ENCODE measurements at places on chromosomes 2 and 18.

GRCh38 chr18:39230086-39230803 is 1664.6 kb upstream of the CELF4 start:
- no peaks in the 10 kb centered on the region for H3K36me3 ChIP-seq
- no peak overlapping the region for H3K27ac ChIP-seq
- DNase-seq, result no peak
- no peaks in the 10 kb centered on the region for H3K27me3 ChIP-seq

GRCh38 chr18:79570266-79571201 is 109.1 kb upstream of the CTDP1 start:
- H3K27me3 ChIP-seq, result peaks cover 13% of the 10 kb centered on the region
- H3K36me3 ChIP-seq, result no peaks in the 10 kb centered on the region
- peaks cover 36% of the 10 kb centered on the region for H3K4me1 ChIP-seq
- peak; percentile 68 for DNase-seq

GRCh38 chr2:224769489-224769888 is 53.3 kb upstream of the CCDC195 start:
- H3K4me1 ChIP-seq, result no peaks in the 10 kb centered on the region
- H3K36me3 ChIP-seq, result no peaks in the 10 kb centered on the region
- no peak for DNase-seq
- H3K4me3 ChIP-seq, result no peak overlapping the region
- H3K27me3 ChIP-seq, result no peaks in the 10 kb centered on the region

- no peak for DNase-seq
- H3K27ac ChIP-seq, result no peak overlapping the region
- no peak overlapping the region for H3K4me3 ChIP-seq
Measured at GRCh38 chr18:25180973-25181548, 170.9 kb downstream of the ZNF521 start.

- H3K4me3 ChIP-seq, result no peak overlapping the region
- no peak overlapping the region for H3K27ac ChIP-seq
- H3K36me3 ChIP-seq, result no peaks in the 10 kb centered on the region
- peaks cover 40% of the 10 kb centered on the region for H3K4me1 ChIP-seq
- H3K27me3 ChIP-seq, result no peaks in the 10 kb centered on the region
Measured at GRCh38 chr18:10377956-10378355, 76.5 kb upstream of the APCDD1 start.

DNA sequence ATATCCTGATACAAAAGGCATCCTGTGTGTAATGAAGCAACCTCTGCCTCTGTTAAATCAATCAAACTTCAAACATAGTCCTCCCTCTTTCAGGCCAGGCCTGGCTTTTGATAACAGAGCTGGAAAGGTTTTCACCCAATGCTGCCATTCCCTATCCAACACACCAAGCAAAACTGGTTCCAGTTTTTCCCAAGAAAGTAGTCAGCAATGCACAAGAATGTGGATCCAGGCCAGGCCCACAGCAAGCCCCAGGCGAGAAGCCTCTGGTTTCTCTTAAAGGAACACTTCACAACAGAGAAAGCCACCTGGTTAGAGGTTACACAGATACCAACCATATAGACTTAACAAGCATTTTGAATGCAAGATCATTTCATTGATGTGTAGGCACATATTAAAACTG is 49.2 kb upstream of the CCDC150 start:
- DNase-seq, result no peak
- peaks cover 36% of the 10 kb centered on the region for H3K27me3 ChIP-seq
- H3K36me3 ChIP-seq, result no peaks in the 10 kb centered on the region
- H3K4me3 ChIP-seq, result peak overlapping the region; percentile 96
- H3K4me1 ChIP-seq, result peaks cover 56% of the 10 kb centered on the region
- no peak overlapping the region for H3K27ac ChIP-seq

DNA sequence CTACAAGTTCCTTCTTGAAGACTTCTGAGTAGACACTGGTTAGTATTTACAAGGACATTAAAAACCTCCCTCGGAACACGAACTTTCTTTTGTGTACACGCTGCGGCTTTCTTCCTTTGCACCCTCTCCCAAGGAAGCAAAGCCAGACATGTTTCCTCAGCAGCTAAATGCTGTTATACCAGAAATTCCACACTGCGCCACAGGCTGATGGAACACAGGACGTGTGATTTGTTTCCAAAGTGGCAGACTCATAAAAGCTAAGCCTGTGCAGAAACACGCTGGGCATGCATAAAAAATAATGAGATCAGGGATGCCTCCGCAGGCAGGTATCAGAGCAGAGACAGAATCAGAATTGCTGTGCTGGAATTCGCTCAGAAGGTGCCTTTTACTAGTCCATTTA is 73.0 kb upstream of the RGPD5 start:
- H3K27ac ChIP-seq, result peak overlapping the region; percentile 75
- no peaks in the 10 kb centered on the region for H3K36me3 ChIP-seq
- H3K27me3 ChIP-seq, result no peaks in the 10 kb centered on the region
- DNase-seq, result peak; percentile 37
- peaks cover 11% of the 10 kb centered on the region for H3K4me1 ChIP-seq
- H3K4me3 ChIP-seq, result peak overlapping the region; percentile 63

GRCh38 chr2:30480703-30481322 is 33.8 kb downstream of the LCLAT1 start:
- H3K4me1 ChIP-seq, result peaks cover 12% of the 10 kb centered on the region
- H3K36me3 ChIP-seq, result peaks cover 8% of the 10 kb centered on the region
- DNase-seq, result no peak
- H3K27ac ChIP-seq, result peak overlapping the region; percentile 33
- no peaks in the 10 kb centered on the region for H3K27me3 ChIP-seq
- H3K4me3 ChIP-seq, result peak overlapping the region; percentile 4

DNA sequence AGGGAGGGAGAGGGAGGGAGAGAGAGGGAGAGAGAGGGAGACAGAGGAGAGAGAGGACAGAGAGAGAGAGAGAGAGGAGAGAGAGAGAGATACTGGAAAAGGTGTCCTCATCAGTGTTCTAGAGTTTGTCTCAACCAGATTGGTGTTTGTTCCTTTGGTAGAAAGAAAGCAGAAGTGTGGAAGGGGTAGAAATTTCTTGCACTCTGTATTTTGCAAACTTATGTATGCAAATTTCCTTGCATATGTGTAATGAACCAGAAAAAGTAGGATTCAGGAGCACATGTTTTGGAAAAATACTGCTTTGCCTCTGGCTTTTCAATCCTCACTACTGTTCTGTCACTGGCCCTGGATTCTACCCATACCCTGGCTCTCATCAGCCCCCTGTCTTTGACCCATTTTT is 1.1 kb upstream of the SP140 start:
- no peaks in the 10 kb centered on the region for H3K36me3 ChIP-seq
- H3K4me1 ChIP-seq, result peaks cover 10% of the 10 kb centered on the region
- H3K27me3 ChIP-seq, result no peaks in the 10 kb centered on the region
- no peak for DNase-seq

DNA sequence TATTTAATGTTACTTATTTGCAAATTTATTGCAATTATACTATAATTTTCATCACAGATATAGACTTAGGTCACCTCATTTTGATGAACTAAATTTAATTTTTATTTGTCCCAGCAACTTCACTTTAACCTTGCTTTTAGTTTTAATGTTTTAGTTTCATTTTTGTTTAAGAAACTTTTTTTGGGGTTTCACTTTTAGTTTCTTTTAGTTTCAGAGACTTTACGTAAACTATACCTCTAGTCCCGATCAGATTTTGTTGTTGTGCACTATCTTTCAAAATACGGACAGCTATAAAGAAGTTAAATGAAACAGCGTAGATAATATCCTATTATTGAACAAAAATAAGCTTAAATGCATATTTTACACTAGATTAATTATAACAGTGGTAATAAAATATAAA is 460.5 kb downstream of the ERBB4 start:
- H3K36me3 ChIP-seq, result no peaks in the 10 kb centered on the region
- H3K27me3 ChIP-seq, result no peaks in the 10 kb centered on the region
- H3K27ac ChIP-seq, result no peak overlapping the region
- DNase-seq, result no peak
- no peaks in the 10 kb centered on the region for H3K4me1 ChIP-seq
- H3K4me3 ChIP-seq, result no peak overlapping the region

DNA sequence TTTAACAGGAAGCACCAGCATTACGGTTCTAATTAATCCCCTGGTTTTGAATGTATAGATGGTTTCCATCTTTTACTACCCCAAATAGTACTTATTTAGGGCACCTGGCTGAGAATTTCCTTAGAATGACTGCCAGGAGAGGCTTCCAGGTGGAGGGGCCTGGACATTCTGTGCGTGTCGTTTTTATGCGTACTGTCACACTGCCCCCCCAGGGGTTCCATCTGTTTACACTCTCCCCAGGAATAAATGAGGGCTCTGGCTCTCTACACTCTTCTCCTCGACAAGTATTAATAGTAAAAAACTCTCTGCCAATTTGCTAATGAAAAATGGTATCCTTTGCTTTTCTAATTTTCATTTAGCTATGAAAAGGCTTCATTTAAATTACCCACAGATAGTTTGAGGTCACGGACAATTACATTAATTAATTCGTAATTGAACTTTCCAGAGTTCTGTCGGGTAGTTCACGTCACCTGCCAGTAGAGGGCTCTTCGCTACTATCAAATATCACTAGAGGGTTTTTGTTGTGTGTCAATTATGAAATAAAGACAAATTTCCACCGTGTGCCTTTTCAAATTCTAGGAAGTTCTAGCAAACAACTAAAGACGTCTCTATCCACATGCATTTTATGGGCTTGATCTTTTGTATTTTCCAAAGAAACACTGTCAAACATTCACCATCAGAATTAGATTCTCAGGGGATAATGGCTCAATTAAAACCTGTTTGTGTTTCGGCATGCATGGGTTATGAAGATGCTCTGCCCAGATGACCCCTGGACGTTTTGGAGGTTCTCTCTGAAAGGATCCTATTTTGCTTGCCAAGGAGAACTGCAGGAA is 88.8 kb upstream of the ASB18 start:
- H3K36me3 ChIP-seq, result no peaks in the 10 kb centered on the region
- no peak overlapping the region for H3K27ac ChIP-seq
- H3K4me1 ChIP-seq, result peaks cover 12% of the 10 kb centered on the region
- no peak overlapping the region for H3K4me3 ChIP-seq
- peaks cover 7% of the 10 kb centered on the region for H3K27me3 ChIP-seq

DNA sequence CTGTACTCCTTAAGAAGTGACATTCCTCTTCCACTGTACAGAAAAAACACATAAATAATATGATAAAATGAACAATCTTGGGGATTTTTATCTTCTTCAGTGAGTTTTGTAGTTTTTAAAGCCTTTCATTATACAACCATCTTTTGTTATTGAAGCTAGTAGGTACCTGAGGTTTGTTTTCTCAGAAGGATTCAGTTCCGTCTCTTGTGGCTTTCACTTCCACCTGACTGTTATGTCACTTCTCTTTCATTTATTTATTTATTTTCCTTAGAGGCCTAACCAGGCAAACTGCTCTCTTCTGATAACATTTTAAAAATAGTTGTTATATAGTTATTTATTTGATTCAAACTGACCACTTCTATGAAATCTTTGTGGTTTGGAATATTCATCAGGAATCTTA is 464.2 kb downstream of the CCDC85A start:
- no peak overlapping the region for H3K4me3 ChIP-seq
- no peaks in the 10 kb centered on the region for H3K27me3 ChIP-seq

GRCh38 chr2:128687565-128687964 is 368.9 kb upstream of the HS6ST1 start:
- no peaks in the 10 kb centered on the region for H3K27me3 ChIP-seq
- H3K4me1 ChIP-seq, result peaks cover under 1% of the 10 kb centered on the region
- no peak overlapping the region for H3K27ac ChIP-seq
- no peak for DNase-seq
- no peaks in the 10 kb centered on the region for H3K36me3 ChIP-seq

- H3K4me3 ChIP-seq, result no peak within 1 kb of the TSS
- no peak for DNase-seq
- H3K36me3 ChIP-seq, result no peaks in the 10 kb centered on the region
- peaks cover 4% of the 10 kb centered on the region for H3K4me1 ChIP-seq
- H3K27me3 ChIP-seq, result no peaks in the 10 kb centered on the region
Measured at GRCh38 chr2:224401641-224402342, at the start of gene FAM124B. TSS of gene FAM124B (minus strand) at chr2:224402107. CDS start at chr2:224401768, 339 bp downstream.

DNA sequence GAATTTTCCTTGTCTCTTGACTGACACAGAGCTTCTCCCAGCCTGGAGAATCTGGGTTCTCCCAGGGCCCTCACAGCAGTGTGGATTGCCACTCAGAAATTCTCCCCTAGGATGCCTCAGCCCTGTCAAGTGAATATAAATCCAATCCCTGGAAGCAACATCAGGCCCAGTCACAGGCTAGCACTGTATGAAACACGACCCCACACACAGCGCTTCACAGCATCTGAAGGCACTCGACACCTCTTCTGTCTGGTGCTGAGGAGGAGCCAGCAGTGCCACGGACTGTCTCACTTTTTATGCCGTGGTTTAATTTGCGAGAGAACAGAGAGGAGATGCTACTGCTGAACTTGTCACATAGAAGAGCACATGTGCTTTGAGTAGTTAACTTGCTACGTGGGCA is 164.5 kb downstream of the NAPG start:
- DNase-seq, result no peak
- no peak overlapping the region for H3K27ac ChIP-seq
- no peak overlapping the region for H3K4me3 ChIP-seq
- peaks cover 23% of the 10 kb centered on the region for H3K36me3 ChIP-seq
- H3K4me1 ChIP-seq, result no peaks in the 10 kb centered on the region
- no peaks in the 10 kb centered on the region for H3K27me3 ChIP-seq

GRCh38 chr2:15700131-15700530 is 108.5 kb downstream of the DDX1 start:
- H3K36me3 ChIP-seq, result no peaks in the 10 kb centered on the region
- no peaks in the 10 kb centered on the region for H3K27me3 ChIP-seq
- no peaks in the 10 kb centered on the region for H3K4me1 ChIP-seq
- no peak overlapping the region for H3K4me3 ChIP-seq
- no peak overlapping the region for H3K27ac ChIP-seq

DNA sequence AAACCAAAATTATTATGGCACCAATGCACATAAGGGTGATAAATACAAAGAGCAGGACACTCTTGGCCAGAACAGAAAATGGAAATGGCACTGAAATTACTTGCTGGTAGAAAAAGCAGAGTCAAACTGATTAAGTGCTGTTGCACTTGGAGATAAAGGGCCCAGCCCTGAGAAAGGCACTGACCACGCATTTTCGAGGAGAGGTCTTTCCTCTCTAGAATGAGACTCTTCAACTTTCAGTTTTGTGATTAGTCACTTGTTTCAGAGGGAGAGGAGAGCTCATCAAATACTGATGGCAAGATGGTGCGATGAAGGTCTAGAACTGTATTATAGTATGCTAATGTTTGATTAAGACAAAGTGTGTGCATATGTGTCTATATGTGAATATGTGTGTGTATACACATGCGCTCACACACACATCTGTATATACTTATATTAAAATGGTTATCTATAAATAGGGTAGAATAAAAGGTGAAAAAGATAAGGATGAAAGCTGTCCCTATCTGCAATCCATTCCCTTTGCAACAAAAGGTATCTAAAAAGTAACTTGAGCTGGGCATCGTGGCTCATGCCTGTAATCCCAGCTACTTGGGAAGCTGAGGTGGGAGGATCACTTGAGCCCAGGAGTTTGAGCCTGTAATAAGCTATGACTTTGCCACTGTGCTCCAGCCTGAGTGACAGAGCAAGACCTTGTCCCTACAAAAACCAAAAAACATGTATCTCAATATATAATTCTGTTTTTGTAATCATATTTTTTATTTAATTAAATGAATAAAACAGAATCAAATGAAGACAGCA is 48.8 kb upstream of the ZDBF2 start:
- H3K27me3 ChIP-seq, result no peaks in the 10 kb centered on the region
- peak overlapping the region; percentile 20 for H3K27ac ChIP-seq

GRCh38 chr2:229586746-229587705 is 127.3 kb downstream of the DNER start:
- H3K36me3 ChIP-seq, result no peaks in the 10 kb centered on the region
- DNase-seq, result peak; percentile 78
- H3K27me3 ChIP-seq, result peaks cover 22% of the 10 kb centered on the region
- H3K27ac ChIP-seq, result no peak overlapping the region

Data from type B pancreatic cell (in vitro differentiated cells).